Activated naive CD4-positive, alpha-beta T cell (primary cell): ENCODE measurements at places on chromosomes 13 and 19.

- DNase-seq: no peak
Measured at GRCh38 chr13:43776006-43776405, 10.8 kb downstream of the ENOX1 start.

GRCh38 chr13:51048166-51048461 lies 63.0 kb downstream of the C13orf42 start:
- DNase-seq: no peak

GRCh38 chr13:31638577-31638976 lies 100.7 kb upstream of the RXFP2 start:
- no peak for DNase-seq

DNA sequence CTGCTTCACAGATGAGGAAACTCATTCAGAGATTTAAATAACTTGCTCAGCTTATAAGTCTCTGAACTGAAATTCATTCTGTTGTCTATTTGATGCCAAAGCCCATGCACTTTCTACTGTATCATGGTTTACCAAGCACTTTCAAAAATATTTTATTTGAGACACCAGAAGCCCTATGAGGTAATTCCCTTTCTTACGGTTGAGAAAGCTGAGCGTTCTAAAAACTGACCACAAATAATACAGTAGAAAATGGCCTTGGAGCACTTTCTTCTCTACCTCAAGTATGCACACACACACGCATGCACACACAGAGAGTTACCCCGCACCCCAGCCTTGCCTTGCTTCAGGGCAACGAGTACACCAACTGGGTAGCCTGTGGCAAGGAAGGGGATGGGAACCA lies 228.5 kb downstream of the RFC3 start:
- DNase-seq: no peak

- peak; percentile 6 for DNase-seq
Measured at GRCh38 chr19:13597640-13598039, 91.4 kb upstream of the CACNA1A start.

DNA sequence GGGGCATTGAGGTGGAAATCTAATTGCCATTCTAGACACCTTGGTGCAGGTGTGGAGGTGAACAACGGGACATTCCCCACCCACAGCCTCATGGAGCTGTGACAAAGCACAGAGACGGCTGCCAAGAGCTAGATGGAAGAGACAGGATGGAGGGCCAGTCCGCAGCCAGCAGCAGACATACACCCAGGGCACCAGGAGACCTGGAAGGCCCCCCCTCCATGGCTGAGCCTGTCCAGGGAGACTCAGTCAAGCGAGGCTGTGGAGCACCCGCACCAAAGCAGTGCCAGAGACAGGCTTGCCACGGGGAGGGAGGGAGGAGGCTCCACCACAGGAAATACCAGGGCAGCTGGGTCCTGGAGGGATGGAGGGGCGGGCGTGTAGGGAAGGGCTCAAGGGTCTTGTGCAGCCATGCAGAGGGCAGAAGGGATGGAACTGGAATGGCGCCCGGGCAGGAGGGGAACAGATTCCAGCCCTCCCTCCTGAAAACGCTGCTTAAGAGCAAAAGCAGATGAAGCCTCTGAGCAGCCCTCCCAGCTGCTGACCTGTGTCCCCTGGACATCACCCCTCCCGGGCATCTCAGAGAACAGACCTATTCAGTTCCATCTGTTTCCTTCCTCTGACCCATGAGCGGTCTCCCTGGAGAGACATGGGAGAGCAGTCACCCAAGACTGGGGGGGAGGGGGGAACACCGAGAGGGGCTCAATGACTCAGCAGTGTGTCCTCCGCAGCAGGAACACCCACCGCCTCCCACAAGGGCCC lies 14.4 kb downstream of the EPS15L1 start:
- DNase-seq: no peak

GRCh38 chr13:46168341-46168740 lies 13.6 kb downstream of the LCP1 start:
- no peak for DNase-seq

DNA sequence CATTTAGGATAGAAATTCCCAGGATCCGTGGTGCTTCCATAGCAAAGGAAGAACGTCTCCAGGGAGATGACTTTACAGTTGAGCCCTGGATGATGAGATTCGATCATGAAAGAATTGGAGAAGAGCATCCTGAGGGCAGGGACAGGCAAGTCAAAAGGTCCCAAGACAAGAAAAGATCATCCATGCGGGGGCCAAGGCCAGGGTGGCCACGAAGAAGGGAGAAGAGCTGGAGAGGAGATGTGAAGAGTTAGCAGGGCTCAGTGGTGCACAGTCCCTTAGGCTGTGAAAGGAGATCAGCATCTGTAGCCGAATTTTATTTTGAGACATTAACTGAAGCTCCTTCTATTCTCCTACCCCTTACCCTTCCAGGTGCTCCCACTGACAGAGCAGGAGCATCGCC lies 28.9 kb downstream of the OR10H4 start:
- DNase-seq: no peak

- DNase-seq: no peak
Measured at GRCh38 chr13:30581582-30581981, 36.1 kb upstream of the USPL1 start.

- DNase-seq: no peak
Measured at GRCh38 chr13:110479648-110480047, 81.9 kb downstream of the RAB20 start.

DNA sequence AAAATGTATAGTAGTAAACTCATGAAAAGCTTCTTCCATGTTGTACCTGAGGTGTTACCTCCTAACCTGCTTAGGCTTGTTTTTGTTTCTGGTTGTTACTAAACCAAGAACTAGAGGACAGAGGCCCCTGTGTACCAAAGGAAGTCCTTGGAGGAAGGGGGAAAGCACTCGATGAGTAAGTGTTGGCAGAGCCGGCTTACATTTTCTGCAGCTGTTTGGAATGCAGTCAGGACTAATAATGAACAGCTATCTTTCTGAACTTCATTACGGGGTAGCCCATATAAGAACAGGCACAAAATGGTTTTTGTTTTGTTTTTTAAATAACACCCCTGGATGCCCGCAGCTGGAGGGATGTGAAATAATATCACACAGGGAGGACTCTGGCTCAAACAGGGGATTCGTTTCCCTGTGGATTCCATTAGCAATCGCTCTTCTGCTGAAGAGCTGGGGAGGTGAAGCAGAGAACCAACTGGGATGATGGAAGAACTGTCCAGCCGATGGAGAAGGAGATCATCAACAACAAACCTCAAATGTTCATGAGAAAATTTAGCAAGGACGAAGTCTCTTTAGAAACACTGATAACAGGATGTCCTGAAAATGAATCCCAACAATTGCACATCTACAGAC lies 214.2 kb upstream of the MAB21L1 start:
- no peak for DNase-seq

DNA sequence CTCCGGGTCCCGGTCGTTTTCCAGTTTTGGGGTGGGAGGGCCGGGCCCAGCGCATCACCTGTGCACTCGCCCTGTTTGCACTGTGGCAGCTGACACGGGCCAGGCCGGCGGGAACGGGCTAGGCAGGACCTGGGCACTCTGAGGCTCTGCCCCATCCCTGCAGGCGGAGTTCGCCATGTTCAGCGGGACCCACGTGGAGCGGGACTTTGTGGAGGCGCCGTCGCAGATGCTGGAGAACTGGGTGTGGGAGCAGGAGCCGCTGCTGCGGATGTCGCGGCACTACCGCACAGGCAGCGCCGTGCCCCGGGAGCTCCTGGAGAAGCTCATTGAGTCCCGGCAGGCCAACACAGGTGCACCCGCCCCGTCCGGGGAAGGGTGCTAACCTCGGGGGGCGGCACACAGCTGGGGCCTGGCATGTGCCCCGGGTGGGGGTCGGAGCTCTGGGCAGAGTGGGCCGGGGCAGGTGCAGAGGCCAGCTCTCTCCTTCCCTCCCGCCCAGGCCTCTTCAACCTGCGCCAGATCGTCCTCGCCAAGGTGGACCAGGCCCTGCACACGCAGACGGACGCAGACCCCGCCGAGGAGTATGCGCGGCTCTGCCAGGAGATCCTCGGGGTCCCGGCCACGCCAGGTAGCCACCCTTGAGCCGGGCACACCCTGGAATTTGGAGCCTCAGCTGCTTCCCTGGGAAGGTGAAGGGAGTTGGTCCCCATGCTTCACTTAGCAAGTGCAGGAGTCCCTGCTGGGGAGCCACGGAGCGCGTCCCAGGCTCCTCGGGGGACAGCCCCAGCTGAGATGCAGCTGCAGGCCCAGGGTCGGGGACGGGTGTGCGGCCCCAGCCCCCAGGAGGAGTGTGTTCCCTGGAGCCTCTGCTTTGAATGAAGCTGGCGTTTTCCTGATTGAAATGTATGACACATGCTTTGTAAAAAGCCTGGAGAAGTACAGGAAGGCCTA lies 9.3 kb upstream of the ZNF554 start:
- no peak for DNase-seq

GRCh38 chr13:108346376-108346775 lies 76.9 kb downstream of the TNFSF13B start:
- no peak for DNase-seq

GRCh38 chr19:51821921-51822320 lies 27.0 kb downstream of the FPR3 start:
- no peak for DNase-seq

GRCh38 chr19:46970815-46971214 lies 48.8 kb upstream of the NPAS1 start:
- DNase-seq: no peak

DNA sequence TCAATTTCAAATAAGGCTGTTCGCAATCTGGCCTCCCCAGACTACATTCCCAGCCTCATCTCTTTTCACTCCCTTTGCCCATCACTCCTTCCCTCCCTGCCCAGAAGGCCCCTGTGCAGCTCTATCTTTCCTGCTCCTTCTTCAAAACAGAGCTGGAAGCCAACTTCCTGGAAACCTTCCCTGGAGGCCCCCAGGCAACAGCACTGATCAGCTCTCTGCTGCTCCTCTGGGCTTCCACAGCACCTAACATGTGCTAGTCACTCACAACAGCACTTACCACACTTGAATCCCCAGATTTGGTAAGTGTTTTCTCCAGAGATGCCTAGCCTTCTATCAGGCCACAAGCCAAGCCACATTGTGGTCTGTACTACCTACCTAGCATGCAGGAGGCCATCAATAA lies 9.5 kb downstream of the SMAD9 start:
- DNase-seq: no peak

DNA sequence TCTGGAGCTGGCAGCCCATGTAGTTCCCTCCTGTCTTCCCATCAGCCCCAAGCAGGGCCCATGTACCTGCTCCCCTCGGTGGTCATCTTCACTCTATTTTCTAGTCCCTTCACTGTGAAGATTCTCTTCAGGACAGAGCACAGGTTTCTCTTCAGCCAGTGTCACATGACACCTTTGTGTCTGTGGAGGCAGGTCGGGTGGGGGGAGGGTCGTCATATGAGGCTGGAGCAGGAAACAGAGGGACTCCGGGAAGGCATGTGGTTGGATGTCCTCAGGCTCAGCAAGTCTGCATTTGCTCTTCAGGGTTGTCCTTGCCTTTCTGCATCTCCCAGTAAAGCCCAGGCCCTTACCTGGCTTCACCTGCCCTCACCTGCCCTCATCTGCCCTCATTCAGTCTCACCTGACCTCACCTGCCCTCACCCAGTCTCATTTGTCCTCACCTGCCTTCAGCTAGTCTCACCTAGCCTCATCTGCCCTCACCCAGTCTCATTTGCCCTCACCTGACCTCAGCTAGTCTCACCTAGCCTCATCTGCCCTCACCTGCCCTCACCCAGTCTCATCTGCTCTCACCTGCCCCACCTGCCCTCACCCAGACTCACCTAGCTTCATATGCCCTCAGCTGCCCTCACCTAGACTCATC lies 120.3 kb downstream of the ZDHHC20 start:
- no peak for DNase-seq

DNA sequence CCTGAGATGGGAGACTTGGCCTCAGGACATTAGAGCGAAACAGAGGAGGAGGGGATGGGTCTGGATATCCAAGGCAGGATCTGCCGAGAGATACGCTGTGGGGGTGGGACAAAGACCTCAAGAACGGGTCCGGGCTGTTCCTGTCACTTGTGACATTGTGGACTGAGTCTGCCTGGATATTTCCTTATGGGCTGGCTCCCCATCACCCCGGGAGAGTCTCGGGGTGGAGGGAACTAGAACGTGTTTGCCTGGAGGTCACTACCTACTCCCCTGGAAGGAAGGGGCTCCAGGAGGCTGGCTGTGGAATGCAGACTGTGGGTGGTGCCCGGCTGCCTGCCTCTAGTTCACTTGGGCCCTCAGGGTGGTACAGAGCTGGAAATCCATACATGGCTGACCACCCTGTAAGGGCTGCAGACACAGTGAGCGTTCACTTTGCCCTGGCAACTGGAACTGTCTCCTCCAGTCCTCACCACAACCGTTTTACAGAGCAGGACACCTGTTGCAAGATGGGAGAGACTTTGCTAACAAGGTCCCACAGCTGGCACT lies 26.4 kb downstream of the DNM2 start:
- DNase-seq: no peak

- DNase-seq: no peak
Measured at GRCh38 chr13:102769679-102770078, 3.9 kb downstream of the TEX30 start.

DNA sequence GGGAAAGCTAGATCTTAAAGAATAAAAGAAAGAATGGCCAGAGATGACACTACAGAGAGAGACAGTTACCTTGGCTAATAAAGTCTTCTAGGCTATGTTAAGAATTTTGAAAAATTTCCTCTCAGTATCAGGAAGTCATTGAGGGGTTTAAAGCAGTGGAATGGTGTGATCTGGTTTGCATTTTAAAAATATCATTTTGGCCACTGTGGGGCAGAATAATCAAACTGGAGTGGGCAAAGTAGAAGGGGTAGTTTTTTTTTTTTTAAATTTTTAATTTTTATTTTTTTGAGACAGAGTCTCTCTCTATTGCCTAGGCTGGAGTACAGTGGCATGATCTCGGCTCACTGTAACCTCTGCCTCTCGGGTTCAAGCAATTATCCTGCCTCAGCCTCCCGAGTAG lies 4.4 kb upstream of the CNMD start:
- no peak for DNase-seq

GRCh38 chr13:103734837-103735236 lies 668.6 kb upstream of the SLC10A2 start:
- no peak for DNase-seq

- no peak for DNase-seq
Measured at GRCh38 chr13:75072368-75072767, 409.6 kb downstream of the TBC1D4 start.

DNA sequence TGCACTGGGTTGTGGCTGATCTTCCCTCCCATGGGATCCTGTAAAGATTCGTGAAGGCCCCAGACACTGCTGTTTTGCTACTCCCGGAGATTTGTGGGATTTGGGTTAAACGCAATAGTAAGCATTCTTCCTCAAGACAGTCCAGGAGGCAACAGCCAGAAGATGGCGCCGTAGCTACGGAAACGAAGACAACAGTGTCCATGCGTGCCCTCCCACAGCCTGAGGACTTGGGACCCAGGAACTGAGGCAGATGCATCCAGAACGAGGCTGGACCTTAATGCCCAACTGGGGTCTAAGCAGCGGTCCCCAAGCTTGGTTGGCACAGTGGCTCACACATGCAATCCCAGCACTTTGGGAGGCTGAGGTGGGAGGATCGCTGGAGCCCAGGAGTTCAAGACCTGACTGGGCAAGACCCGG lies 57.6 kb upstream of the ZNF507 start:
- DNase-seq: no peak
